ENCODE measurements at places on chromosomes 7 and 10.

DNA sequence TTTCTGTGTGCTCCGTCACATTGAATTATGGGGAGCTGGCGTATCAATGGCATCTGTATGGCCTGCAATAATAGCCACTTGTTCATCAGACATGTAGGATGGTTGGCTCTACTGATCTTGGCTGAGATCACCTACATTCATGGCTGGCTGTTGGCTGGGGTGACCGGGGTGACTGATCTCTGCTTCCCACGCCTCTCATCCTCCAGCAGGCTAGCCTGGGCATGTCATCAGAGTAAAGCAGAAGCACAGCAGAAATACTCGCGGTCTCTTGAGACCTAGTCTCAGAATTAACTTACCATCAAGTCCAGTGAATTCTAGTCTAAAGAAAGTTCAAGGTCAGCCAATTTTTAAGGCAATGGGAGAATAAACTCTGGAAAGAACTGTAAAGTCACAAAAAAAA is 257.7 kb upstream of the GLI3 start:
- DNase-seq: no peak

DNA sequence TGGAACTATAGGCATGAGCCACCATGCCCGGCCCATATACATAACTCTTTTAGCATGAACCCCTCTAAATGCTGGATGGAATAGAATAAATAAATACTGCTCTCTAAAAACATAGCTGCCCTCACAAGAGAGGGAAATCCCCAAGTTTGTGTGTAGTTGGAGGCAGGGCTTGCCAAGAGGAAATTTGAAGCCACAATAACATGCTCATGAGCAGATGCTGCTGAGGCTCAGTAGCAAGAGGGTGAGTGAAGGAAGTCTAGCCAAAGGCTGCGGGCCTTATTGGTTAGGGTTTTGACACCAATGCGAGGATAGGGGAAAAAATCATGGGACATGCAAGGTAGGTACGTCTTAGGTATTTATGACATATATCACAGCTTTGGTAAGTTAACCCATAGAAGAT is 17.3 kb downstream of the TPK1 start:
- no peak for DNase-seq

- DNase-seq: no peak
These were observed 1223.8 kb downstream of the NXPH1 start for GRCh38 chr7:9657257-9657656.

- DNase-seq: no peak
These were observed 2.8 kb downstream of the RSBN1L start for GRCh38 chr7:77699056-77699455.

GRCh38 chr7:94576316-94576715 is 66.7 kb downstream of the CASD1 start:
- DNase-seq: no peak

DNA sequence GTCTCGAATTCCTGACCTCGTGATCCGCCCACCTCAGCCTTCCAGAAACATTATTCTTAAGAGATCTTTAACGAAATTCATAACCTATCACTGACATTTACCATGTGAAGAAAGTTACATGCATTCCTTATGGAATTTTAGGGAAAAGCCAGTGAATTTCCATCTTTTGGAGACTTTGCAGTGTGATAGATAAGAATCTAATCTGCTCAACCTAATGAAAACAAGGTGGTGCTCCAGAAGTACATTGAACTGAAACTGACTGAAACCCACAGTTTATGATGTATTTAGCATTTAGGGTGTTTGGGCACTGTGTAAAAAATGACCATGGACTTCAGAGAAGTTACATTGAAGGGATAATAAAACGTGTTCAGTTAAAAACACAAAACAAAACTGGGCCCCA is 43.6 kb downstream of the SRI start:
- no peak for DNase-seq

GRCh38 chr10:58723966-58724365 is 211.3 kb downstream of the BICC1 start:
- DNase-seq: peak; percentile 62

DNA sequence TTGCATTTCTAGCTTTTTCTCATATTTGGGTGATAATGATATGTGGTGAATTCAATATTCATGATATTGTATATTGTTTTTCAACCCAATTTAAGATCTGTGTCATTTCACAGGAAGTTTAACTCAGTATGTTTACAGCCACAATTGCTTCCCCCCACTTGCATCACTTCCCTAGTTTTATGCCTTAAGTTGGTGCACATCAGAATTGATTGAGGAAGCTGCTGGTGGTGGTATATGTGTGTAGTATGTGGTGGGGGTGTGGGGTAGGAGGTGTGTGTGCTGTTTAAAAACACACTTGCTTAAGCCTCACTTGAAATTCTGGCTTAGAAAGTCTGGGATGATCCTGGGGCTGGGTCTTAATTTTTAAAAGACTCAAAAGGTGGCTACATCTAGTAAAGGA is 245.1 kb upstream of the AOAH start:
- DNase-seq: peak; percentile 89

DNA sequence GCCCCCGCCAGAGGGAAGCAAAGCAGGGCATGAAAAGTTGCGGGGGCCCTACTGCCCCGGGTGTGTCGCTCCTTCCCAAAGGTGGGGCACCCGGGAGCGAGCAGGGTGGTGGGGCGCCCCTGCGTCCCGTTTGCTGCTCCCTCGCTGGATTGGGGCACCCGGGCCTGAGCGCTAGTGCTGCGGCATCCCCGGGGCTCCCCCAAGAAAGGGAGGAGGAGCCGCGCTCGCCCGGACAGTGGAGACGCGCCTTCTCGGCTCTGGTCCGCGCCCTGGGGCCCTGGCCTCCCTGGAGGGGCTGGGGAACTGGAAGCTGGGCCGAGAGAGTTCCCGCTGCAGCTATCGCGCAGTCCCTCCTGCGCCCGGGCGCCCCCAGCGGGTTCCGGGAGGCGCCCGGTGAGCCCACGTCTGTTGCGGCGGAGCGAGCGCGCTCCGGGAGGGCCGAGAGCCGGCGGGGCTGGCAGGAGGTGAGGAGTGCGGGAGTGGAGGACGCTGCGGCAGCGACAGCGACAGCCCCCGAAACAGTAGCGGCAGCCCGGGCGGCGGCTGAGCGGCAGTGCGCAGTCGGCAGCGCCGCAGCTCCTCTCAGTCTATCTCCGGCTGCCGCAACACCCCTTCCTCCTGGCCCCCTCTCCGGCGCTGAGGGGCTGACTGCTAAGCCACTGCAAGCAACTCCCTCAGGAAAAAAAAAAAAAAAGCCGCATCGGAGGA is 504 bp upstream of the BMPER start:
- no peak for DNase-seq

DNA sequence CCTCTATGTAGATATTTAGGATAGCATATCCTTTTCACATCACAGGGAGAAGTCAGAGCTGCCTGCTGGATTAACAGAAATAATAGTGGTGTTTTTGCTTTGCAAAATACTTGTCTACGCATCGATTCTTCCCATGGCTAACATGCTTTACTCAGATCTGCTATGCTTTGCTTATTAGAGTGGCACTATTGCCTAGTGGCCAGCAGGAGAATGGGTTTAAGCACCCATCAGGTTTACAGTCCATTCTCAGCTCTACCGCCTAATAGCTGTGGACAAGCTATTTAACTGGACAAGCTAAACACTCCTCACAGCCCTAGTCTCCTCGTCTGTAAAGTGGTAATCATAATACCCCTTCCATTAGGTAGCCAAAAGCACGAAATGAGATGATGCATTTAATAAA is 218.2 kb upstream of the CCDC6 start:
- DNase-seq: no peak

GRCh38 chr10:101400585-101400984 is 46.6 kb downstream of the BTRC start:
- no peak for DNase-seq

- no peak for DNase-seq
These were observed 26.7 kb downstream of the TRIM8 start for GRCh38 chr10:102670871-102671434.

DNA sequence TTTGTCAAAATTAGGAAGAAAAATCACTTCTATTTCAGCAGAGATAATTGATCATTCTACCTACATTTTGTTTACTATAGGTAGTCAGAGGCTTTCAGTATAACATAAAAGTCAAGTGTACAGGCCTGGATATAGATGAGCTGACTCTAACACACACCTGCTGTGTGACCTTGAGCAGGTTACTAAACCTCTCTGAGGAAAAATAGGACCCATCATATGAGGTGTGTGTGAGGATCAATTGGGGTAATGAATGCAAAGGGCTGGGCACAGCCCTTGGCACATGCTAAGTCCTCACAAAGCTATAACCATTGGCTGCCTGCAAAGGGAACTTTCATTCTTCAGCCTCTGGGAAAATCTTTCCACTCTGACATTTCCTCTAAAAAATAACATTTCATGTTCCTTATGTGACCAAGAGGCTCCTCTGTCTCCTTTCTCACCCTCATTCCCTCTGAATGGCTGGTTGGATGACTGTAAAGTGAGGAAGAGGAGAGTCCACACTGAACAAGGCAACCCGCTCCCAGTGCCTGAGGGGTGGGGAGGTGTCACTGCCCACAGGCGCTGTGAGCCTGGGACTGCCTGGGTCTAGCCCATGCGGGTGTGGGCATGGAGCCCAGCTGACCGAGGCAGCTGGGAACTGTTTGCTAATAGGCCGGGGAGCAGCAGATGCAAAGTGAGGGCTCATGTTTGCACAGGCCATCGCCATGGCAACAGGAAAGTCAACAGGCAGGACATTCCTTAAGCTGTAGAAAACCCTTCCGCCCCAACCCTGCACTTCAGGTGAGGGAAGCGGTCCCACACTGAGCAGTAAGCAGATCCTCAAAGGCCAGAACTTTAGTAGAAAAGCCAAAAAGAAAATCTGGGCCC is 36.8 kb downstream of the MYOF start:
- peak; percentile 37 for DNase-seq

DNA sequence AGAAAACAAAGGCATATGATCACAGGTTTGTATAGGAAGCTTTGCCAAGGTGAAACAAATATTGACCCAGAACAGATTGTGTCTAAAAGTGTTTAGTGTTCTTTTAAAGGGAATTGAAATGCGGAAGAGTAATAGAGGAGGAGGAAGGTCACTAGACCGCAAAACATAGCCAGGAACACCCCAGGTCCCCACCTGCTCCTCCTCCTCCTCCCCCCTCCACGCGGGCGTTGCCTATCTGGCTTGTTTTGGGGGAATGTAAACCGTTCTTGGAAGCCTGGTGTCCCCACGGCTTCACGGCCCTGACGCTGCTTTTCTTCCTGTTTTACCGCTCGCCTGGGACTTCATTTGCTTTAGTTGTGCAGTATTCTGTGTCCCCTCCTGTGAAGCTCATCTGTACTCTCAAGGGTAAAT is 81.0 kb upstream of the PFKP start:
- no peak for DNase-seq

DNA sequence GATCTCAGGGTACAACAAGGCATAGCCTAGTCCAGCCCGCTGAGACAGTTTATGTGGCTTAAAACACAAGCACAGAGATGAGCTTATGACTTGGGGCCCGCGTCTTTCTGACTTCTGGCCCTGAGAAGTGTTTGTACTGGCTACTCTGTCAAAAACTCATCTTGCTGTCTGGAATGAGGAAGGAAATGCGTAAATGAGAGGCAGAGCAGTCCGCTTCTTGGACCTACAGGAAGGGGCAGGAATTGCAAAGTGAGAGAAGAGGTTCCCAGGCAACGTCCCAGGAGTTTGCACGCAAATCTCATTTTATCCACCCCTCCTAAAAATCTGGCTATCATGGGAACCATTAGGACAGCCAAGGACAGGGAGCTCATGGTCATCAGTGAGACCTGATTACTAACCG is 5.5 kb downstream of the ANXA11 start:
- peak; percentile 75 for DNase-seq

DNA sequence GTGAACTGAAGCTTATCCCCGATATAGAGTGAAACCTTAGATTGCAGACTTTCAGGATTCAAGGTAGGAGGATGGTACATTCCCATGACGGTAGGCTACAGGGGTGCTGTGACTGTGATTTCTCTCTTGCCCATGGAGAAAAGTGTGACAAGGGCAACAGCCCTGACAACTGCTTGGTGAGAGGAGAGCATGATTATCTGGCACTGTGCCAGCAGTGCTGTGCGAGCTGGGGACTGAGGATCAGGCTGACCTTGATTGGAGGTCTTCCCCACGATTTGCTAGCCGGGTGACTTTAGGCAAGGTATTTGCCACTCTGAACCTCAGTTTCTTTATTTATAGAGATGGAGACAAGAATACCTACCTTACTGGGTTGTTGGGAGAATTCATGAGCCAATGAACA is 229.5 kb downstream of the PTEN start:
- DNase-seq: no peak

DNA sequence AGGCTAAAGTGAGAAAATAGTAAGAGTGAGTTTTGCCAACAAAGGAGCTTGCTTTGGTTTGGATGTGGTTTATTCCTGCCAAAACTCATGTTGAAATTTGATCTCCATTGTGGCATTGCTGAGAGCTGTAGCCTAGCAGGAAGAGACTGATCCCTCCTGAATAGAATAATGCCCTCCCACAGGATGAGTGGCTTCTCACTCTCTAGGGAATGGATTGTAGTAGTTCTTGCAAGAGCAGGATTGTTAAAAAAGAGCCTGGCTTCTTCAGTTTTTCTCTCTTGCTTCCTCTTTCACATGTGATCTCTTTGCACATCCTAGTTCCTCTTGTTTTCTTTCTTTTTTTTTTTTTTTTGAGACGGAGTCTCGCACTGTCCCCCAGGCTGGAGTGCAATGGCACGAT is 34.4 kb downstream of the ASAH2 start:
- DNase-seq: peak; percentile 73

DNA sequence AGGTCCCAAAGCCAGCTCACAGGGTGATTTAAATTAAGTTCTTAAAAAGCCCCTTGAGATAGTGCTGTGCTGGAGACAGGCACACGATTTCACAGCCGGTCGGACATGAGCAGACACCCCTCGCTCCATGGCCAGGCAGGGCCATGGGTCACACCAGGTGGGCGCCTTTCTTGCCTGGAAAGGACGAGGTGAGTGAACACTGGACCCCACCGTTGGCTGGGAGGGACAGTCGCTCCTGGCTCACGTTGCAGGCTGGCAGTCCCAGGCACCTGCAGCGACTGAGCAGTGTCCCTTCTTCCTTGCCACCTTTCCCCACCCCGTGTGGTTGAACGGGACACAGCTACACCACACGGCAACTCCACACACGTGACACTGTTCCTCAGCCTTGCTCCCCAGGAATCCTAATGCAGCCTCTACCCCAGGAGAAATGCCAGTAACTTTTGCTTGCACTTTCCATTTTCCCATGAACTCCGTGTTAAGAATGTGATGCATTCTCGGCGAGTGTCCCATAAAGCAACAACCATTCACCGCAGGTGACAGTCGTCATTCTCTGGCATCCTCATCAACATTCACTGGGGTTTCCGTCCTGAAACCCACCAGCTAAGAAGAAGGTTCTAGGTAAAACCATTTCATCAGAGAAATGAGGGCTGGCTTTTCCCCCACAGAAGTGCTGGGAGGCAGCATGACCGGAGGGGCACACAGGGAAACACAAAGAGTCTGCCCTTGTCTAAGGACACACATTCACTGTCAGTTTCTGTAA is 217.4 kb downstream of the ZMYND11 start:
- no peak for DNase-seq

- DNase-seq: no peak
These were observed 63.9 kb downstream of the SND1 start for GRCh38 chr7:127715901-127716300.

DNA sequence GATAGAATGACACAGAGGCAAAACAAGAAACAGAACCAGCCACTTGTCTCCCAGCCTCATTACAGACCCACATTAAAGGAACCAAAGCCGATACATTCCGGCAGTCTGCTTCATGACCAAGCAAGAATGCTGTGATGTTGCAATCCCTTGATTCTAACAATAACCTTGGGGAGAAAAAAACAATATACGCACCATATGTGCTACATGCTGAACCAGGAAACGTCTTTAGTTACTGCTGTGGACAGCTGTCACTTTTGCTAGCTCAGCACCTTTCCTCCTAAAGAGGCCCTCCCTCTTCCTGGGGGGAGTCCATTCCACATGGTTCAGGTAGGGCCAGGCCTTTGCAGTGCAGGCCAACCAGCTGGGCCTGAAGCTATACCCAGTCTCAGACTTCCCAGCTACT is 79.1 kb downstream of the PRTFDC1 start:
- peak; percentile 91 for DNase-seq

Measured in inflammatory macrophage treated with lipopolysaccharide for 4 hours (primary cell).